ENCODE measurements at places on chromosomes 16 and 17.

GRCh38 chr16:65094009-65094408, 27.9 kb downstream of the CDH11 start:
- DNase-seq = no peak

DNA sequence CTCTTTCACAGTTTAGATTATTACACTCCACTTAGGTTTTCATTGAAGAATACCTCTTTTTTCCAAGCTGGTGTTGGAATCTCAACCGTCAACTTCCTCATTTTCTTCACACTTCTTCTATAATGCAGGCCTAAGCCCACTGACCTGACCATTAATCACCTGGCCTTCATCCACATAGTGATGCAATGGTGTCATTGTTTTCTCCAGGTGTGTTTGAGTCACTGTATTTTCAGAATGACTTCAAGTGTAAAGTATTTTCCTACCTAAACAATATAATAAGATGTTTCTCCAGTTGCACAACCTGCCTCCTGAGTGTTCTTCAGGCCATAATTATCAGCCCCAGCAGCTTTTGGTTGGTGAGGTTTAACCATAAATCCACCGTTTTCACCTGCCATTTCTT, 1675.1 kb downstream of the TP53TG3F start:
- DNase-seq = no peak

GRCh38 chr16:83835586-83836566, 28.1 kb downstream of the HSBP1 start:
- no peak for DNase-seq

DNA sequence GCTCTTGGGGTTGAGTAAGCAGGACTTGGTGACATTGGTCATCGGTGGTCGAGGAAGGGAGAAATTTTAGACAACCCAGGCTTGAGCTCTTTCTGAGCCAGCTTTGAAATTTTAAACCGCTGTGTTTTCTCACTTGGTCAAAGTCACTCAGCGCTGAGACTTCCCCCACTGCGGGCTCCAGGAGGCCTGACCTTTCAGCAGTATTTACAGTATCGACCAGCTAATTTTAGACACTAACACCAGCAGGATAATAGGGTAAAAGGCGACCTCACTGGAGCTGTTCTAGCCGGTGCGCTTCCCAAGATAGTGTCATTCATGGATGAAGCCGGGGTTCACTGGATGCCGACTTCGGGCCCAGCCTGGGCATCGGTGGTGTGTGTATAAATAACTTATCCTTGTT, 29.7 kb upstream of the WSCD1 start:
- DNase-seq = no peak

GRCh38 chr17:37299257-37299980, 76.4 kb upstream of the C17orf78 start:
- no peak for DNase-seq

DNA sequence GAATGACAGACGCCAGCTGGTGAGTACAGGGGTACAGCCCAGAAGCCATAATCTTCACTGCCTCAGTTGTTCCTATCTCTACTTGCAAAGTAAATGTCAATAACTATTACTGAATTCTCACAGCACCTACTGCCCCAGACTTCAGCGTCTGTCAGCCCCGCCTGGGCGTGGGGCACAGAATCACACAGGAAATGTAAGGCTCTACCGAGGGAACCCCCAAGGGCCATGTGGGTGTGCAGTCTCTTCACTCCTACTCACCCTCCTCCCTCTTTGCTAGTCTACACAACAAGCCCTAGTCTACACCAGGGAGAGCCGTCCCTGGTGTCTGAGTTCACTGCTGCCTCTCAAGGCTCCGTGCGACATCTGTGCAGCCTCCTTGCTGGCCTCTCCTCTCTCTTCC, 4.5 kb downstream of the NPTX1 start:
- no peak for DNase-seq

DNA sequence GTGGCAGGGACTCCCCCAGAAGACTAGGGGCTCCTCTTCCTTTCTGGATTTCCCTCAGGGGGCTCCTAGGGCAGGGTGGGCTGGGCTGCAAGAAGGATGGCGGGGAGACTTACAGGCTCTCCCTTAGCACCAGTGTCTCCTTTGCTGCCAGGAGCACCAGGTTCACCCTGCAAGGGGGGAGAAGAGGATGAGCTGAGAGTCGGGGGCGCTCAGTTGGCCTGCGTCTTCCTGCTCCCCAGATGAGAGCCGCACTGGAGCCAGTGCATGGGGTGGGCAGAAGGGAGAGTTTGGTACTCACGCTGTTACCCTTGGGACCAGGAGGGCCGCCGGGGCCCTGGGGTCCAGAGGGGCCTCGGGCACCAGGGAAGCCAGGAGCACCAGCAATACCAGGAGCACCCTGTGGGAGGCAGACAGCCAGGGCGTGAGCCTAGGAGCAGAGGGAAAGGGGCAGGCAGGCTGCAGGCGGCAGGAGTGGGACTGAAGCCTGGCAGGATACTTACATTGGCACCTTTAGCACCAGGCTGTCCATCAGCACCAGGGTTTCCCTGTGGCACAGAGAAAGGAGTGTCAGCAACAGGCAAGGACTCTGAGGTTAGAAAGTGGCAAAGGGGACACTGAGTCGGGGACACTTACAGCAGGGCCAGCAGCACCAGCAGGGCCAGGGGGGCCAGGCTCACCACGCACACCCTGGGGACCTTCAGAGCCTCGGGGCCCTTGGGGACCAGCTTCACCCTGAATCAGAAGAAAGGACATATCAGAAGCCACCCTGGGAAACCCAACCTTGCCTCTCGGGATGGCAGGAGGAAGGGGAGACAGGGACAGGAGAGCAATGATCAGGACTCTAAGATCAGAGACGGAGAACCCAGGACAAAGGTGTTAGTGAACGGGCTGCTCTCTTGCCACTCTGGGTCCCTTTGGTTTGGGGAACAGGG, 6.2 kb downstream of the COL1A1 start:
- DNase-seq = no peak

DNA sequence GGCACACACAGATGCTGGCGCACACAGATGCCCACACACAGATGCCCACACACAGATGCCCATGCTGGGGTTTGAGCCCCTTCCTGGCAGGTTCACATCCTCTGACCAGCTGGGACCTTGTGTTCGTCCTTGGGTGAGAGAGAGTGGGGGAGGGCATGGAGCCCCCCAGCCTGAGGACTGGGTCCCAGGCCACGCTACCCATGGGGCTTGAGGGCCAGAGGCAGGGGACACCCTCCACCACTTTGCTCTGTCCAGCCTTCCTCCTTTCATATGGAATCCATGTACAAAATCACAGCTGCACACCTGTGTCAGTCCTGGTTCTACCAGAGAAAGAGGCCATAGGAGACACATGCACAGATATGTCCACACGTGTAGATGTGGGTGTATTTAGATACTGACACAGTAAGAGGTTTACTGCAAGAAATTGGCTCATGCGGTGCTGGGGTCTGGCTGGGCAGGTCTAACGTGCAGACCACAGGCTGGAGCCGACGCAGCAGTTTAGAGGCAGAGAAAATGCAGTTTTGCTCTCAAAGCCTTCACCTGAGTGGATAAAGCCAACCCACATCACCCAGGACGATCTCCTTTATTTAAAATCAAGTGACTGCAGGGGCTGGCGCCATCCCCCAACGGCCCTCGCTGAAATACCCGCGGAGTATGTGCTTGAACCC, 10.8 kb downstream of the SLC22A31 start:
- no peak for DNase-seq

GRCh38 chr17:31699281-31699680, 159.8 kb downstream of the COPRS start:
- no peak for DNase-seq

- DNase-seq = peak; percentile 62
Observed at GRCh38 chr17:46841561-46842379, 9.6 kb upstream of the WNT9B start.

DNA sequence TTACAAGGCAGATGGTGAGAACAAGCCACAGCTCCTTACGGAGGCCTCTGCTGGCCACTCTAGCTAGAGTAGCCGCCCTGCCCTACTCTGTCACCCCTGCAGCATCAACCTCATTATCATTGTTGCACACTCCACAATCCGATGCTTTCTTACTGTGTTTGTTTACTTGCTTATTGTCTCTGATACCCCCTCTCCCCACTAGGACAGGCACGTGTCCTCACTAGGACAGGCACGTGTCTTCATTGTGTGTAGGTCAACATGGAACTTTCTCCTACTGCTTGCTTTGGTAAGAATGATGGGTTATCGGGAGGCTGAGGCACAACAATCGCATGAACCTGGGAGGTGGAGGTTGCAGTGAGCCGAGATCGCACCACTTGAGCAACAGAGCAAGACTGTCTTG, 63.9 kb downstream of the KNOP1 start:
- DNase-seq = no peak

GRCh38 chr16:88491560-88492310, 38.7 kb downstream of the ZFPM1 start:
- DNase-seq = no peak

GRCh38 chr17:60390186-60390585, 1.7 kb downstream of the USP32 start:
- DNase-seq = no peak

DNA sequence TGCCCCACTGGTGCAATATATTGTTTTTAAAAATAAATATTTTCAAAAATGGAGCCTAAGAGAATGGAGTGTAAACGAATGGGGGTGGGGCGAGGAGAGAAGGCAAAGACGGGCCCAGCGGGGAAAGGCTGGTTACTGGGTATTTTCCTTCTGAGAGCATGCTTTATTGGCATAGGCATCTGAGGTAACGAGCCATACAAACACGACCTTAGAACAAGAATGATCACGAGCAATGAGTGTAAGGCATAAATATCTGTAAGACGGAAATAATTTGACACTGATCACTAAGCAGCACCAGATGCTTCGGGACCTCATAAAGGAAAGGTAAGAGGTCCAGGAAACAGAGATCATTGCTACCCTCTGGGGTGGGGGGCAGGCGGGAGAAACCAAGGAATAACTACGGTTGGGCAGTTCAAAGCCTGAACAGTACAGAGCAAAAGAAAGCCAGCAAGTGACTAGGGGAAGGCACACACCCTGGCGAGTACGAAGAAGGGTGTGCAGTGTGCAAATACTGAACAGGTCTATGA, 959 bp downstream of the SSH2 start:
- DNase-seq = peak; percentile 4

DNA sequence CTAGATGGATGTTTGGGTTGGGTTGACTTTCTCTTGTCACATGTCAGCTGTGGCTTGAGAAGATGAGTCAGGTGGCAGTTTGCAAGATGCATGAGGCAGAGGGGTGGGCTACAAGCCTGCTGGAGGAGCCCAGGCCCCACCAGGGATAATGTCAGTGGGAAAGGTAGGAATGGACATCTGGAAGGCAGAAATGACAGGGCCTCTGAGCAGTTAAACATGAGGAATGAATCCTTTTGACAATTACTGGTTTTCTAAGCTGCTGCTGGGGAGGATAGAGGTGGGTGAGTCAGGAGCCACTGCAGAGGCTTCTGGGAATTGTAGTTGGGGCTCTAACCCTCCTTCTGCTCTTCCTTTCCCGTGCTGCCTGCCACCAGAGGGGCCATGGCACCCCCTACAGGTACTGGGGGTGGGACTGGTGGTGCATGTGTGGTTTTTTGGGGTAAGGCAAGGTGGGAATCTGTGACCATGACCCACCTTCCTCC, 15.7 kb downstream of the SLC52A1 start:
- DNase-seq = no peak

GRCh38 chr17:2174014-2174413, 119.1 kb downstream of the HIC1 start:
- DNase-seq = no peak

GRCh38 chr16:72109966-72110530, 16.4 kb downstream of the DHX38 start:
- no peak for DNase-seq

DNA sequence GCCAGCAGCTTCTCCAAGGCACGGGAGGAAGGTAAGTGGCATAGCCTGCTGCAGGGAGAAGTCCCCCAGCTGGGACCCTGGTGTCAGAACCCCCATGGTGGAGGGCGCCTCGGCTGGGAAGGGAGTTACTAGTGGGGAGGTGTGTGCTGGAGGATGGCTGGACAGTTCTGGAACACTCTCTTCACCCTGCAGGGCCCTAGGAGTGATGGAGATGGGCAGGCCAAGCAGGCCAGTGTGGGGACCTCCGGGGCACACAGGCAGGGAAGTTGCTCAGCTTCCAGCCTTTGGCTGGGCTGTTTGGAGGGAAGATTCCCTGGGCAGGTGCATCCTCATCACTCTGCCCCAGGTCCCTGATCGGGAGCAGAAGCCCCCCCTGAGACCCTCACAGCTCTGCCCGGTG, 696 bp downstream of the C17orf99 start:
- no peak for DNase-seq

GRCh38 chr17:81918832-81919545, 1.0 kb upstream of the SIRT7 start:
- DNase-seq = no peak

DNA sequence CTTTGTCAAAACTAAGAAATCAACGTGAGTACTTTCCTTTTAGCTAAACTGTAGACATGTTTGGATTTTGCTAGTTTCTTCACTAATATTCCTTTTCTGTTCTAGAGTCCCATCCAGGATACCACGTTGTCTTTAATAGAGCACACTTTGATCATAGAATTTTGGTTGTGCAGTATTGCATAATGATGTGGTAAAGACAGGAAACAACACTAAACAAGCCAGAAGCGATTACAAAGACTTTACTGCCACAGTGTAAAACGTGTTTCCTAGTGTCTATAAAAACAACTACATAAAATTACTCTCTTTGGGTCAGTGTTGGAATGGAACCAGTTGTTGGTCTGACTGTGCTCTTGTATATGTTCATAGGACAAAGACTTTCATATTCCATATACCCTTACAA, 19.3 kb downstream of the SHISA9 start:
- no peak for DNase-seq

GRCh38 chr16:80608946-80609345, 68.2 kb downstream of the DYNLRB2 start:
- DNase-seq = no peak

GRCh38 chr16:23900480-23901177, 64.8 kb downstream of the PRKCB start:
- DNase-seq = no peak

- DNase-seq = no peak
Observed at GRCh38 chr17:21085707-21086106, 41.1 kb upstream of the DHRS7B start.

GRCh38 chr17:58969156-58969555, 137.5 kb downstream of the TRIM37 start:
- DNase-seq = no peak

- no peak for DNase-seq
Observed at GRCh38 chr17:37239690-37240334, 136.0 kb upstream of the C17orf78 start.

DNA sequence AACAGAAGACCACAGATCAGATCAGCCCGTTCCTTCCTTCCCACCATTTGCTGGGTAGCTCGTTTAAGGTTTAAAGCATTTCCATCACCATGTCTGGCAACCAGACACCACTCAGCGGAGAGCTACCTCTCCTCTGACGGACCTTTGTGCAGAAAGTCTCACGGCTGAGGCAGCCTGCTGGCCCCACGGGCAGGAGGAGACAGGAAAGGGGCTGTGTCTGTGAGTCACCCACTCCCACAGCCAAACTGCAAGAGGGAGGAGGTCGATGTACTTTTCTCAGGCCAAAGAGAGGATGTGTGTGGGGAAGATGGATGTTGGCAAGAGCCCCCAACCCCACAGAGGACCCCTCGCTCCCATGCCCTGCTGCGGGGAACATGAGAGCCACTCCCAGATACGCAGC, 92.1 kb downstream of the ZNF423 start:
- DNase-seq = no peak
